ENCODE measurements at places on chromosomes 1 and 21. TPM values are rescaled to one million over a fixed set of nuclear protein-coding genes. Genes with fewer than 3 reads are reported as not detected.

HTR6 gene
- total RNA-seq: not detected

RHD gene
- not detected for total RNA-seq

GUCA2B gene
- total RNA-seq: not detected

F3 gene
- total RNA-seq: 1.0 TPM

CHRNB2 gene
- under 0.01 TPM for total RNA-seq

DNA sequence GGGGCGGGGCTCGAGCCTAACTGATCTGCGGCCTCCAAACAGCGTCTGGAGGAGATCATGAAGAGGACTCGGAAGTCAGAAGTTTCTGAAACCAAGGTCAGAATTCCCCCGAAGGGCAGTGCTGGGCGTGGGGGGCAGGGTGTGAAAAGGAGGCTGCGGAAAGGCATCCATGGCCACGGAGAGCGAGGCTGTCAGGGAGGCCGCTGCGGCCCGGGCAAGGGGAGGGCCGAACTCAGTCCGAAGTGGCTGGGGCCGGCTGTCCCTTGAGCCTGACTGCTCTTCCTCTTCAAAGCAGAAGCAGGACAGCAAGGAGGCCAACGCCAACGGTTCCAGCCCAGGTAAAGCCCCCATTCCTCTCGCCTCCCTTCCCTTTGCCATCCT is 23.2 kb downstream of the MAP7D1 start:
- H3K36me3 ChIP-seq: peaks cover 7% of the 10 kb centered on the region
- H3K4me3 ChIP-seq: no peak overlapping the region
- peaks cover 15% of the 10 kb centered on the region for H3K4me1 ChIP-seq
- no peaks in the 10 kb centered on the region for H3K27me3 ChIP-seq
- no peak for DNase-seq
- no peak overlapping the region for H3K27ac ChIP-seq

GRCh38 chr1:47849591-47850261 is 147.5 kb downstream of the TRABD2B start:
- H3K4me3 ChIP-seq: no peak overlapping the region
- no peak overlapping the region for H3K27ac ChIP-seq
- H3K36me3 ChIP-seq: no peaks in the 10 kb centered on the region
- no peaks in the 10 kb centered on the region for H3K4me1 ChIP-seq
- H3K27me3 ChIP-seq: no peaks in the 10 kb centered on the region
- no peak for DNase-seq

- no peaks in the 10 kb centered on the region for H3K36me3 ChIP-seq
- peaks cover 12% of the 10 kb centered on the region for H3K4me1 ChIP-seq
- no peak overlapping the region for H3K27ac ChIP-seq
- H3K27me3 ChIP-seq: no peaks in the 10 kb centered on the region
- no peak overlapping the region for H3K4me3 ChIP-seq
Measured at GRCh38 chr21:15050568-15051377, 14.0 kb downstream of the NRIP1 start.

- no peaks in the 10 kb centered on the region for H3K4me1 ChIP-seq
- H3K36me3 ChIP-seq: peaks cover 25% of the 10 kb centered on the region
- H3K27ac ChIP-seq: no peak overlapping the region
- H3K4me3 ChIP-seq: no peak overlapping the region
- H3K27me3 ChIP-seq: no peaks in the 10 kb centered on the region
Measured at GRCh38 chr1:54045496-54045895, 7.5 kb downstream of the TMEM59 start.

DNA sequence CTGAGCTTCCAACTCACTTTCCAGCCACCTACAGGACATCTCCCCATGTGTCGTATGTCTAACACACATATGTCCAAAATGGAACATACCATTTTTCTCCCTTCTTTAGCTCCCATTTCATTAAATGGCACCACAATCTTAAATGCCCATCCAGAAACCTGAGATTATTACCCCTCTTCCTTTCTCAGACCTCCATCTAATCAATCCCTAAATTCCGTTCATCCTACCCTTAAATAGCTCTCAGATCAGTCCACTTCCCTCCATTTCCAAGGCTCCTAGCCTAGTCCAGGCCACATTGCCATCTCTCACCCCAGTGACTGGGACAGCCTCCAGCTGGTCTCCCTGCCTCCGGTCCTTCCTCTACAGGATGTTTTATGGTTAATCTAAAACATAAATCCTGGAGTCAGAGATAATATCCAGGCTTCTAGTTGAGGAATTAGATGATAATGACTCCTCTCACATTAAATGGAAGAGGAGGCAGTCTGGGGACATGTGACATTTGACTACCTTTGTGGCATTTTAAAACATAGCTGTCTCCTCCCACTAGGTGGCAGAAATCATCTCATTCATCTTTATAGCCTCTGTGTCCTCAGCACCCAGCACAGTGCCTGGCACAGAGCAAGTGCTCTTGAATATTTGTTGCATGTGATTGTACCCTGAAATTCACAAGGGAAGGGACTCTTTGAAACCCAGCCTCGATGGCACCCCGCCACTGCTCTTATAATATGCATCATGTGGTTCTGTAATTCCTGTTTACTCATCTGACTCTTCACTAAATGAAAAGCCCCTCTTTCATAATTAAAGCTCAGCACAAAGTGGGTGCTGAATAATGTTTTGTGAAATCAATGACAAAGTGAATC is 102.3 kb downstream of the TMEM53 start:
- DNase-seq: no peak
- H3K27me3 ChIP-seq: no peaks in the 10 kb centered on the region
- H3K36me3 ChIP-seq: no peaks in the 10 kb centered on the region

Measured in liver (tissue), 10 donors.